SW480 (cell line): ENCODE measurements at places on chromosomes 7 and 10.

GRCh38 chr10:104041891-104042535 lies 43.7 kb downstream of the COL17A1 start:
- DNase-seq = no peak

GRCh38 chr10:24215603-24216002 lies 6.7 kb downstream of the KIAA1217 start:
- DNase-seq = no peak

- no peak for DNase-seq
These were observed 55.4 kb downstream of the EEPD1 start for GRCh38 chr7:36208426-36208825.

GRCh38 chr10:43692051-43692825 lies 43.6 kb upstream of the ZNF32 start:
- no peak for DNase-seq

- no peak for DNase-seq
These were observed 39.0 kb downstream of the TFPI2 start for GRCh38 chr7:93851536-93851935.

DNA sequence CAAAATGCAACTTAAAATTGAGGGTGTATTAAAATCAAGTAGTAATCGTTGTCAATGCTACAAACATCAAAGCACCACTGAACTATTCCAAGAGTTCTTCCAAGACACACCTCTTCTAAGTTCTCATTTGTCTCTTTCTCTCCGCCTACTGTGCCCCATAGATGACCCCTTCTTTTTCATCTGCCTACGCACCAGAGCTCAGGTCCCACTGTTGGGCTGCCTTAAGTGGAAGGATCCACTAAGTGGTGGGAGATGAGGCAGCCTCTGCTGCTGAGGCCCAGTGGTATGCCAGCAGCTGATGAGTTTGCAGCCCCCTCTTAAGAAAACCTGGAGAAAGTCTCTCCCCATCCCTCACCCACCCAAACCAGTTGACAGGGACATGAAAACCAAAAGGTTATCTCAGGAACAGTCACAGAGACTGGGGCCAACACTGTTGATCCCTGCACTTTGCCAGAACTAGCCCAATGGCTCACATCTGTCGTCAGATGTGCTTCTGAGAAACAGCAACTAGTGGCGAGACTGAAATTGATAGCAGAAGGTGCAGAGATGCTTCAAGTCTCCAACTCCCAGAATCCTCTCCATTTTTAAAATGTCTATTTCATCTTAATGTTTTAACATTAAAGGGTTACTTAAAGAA lies 88.4 kb downstream of the CHCHD3 start:
- no peak for DNase-seq

GRCh38 chr7:80277434-80278427 lies 143.1 kb downstream of the GNAI1 start:
- peak; percentile 33 for DNase-seq

GRCh38 chr10:46217752-46218453 lies 68.9 kb upstream of the ANTXRL start:
- DNase-seq = no peak

DNA sequence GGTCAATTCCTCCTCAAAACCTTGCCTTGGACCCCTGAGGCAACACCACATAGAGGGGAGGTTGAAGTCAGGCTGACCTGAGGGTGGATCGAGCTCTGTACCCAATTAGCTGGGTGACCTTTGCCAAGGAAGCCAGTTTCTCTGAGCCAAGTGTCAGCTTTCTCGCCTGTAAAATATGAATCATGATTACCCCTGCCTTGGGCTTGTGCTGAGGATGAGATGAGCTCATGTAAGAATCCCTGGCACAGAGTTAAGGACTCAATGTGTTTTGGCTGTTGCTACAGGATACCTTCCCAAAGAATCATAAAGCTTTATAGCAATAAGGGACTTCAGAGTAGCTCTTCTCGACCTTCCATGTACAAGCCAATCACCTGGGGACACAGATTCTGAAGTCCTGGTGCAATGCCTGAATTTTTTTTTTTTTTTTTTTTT lies 43.5 kb upstream of the CACUL1 start:
- DNase-seq = no peak

- no peak for DNase-seq
These were observed 70.0 kb upstream of the CYP26C1 start for GRCh38 chr10:92990615-92991014.

DNA sequence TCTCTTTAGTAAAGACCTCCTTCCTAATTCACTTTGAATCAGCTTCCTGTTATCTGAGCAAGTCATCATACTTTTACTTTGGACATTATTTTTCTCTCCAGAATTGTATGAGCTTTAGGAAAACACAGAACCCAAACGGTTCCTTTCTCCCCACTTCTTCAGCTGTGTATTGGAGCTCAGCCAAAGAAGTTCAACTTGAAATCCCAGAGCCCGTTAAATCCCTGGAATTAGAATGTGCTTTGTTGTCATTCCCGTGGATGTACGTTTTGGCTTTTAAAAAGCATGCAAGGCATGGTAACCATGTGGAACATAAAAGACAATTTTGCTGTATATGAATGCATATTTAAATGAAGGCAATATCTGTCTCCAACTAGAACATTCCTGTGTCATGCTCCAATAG lies 46.6 kb downstream of the AGMO start:
- DNase-seq = no peak

GRCh38 chr10:87605628-87606251 lies 53.9 kb upstream of the PAPSS2 start:
- DNase-seq = no peak

- DNase-seq = no peak
These were observed 334.0 kb upstream of the LRRTM3 start for GRCh38 chr10:66591865-66592264.

- no peak for DNase-seq
These were observed 99.5 kb downstream of the FANK1 start for GRCh38 chr10:125995726-125996304.

DNA sequence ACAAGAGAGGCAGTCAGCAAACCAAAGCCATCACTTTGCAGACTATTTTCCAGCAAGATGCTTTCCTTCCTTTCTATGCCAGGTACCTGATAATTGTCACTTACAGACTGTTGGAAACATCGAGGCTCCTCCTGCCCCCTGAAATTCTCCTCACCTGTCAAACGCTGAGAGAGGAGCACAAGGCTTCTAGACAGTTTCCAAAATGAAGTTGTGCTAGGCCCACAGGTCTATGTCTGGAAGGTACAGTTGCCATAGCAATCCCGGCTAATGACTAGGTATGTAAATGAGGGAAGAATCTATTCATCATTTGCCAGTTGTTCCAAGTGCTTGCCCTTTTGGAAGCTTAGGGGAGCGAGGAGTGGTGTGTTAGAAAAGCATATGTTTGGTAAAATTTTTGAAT lies 334.4 kb downstream of the CALN1 start:
- no peak for DNase-seq

DNA sequence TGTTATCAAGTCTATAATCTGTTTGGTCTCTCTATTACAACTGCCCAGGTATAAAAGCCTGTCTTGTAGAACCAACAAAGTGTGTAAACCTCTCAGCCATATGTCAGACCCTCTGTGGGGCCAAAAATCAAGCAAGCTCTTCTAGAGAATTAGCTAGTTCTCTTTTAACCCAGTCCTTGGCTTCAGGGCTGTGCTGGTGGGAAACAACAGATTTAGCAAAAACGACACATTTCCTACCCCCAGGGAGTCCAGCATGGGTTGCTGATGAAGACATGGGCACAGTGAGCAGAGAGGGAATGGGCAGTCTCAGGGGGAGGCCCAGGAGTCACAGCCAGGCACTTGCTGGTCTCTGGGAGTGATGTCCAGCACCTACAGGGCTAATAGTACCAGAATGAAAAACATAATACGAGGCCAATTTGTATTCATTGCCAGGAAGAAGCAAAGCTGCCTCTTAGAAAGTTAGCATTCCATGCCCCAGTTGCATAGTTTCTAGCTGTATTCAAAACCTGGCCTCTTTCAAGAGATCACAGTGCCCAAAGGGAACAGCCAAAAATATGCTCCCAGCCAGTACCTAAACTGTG lies 80.1 kb downstream of the FRMD4A start:
- DNase-seq = no peak

GRCh38 chr7:7652798-7653540 lies 12.4 kb downstream of the UMAD1 start:
- no peak for DNase-seq

GRCh38 chr10:113047963-113048781 lies 98.1 kb downstream of the TCF7L2 start:
- DNase-seq = no peak

GRCh38 chr7:27435461-27435860 lies 192.9 kb downstream of the EVX1 start:
- DNase-seq = no peak

GRCh38 chr10:108132303-108132702 lies 967.8 kb upstream of the SORCS1 start:
- no peak for DNase-seq

DNA sequence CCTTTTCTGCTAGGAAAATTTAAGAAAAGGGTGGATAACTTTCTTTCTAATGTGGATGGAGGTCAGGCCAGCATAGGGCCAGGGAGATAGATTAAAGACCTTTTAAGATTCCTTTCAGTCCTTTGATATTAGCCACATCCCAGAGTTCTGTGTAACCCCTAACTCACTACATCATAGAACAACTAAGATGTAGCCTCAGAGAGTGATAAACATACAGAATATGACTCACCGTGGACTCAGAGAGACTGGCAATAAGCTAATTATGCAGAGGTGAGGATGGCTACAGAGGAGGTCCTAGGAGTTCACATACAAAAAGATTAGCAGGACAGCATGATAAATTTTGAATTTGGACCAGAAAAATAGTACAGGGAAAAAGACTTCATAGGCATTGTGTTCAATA lies 141.0 kb downstream of the AOAH start:
- DNase-seq = peak; percentile 66

DNA sequence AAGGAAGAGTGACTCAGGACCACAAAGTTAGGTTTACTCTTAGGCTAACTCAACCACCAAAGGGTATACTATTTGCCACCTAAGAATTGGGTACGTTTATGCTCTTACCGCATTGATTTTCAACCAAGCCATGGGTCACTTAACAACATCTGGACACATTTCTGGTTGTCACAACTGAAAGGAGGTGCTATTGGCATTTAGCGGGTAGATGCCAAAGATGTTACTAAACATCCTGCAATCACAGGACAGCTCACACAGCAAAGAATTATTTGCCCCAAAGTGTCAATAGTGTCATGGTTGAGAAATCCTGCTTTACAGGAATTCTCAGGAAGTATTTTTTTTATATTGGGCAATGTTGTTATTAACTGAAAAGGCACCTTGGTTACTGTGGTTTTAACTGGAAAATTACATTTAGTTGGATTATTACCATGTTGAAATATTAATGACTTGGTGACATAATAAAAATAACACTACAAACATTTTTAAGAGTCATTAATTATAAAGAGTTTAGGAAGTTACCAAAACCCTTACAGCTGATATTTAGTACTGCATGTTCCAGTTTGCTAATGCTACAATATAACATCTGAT lies 185.0 kb upstream of the TMEM196 start:
- no peak for DNase-seq

- DNase-seq = no peak
These were observed 1.7 kb downstream of the ATAD1 start for GRCh38 chr10:87816163-87816897.

DNA sequence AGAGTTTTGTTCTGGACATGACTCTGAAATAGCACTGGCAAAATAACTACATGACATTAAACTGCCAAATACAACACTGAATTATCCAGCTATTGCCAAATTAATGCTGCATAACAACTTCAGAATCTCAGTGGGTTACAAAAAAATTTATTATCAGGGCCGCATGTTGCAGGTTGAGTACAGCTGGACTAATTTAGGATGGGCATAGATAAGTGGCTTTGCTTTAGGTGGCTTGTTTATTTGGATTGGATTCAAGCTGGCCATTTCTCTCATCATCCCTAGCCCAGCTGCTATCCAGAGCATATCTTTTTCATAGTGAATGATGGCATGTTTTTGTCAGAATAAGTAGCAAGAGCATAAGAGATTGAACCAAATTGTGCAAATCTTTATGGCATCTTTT lies 1277.1 kb downstream of the REEP3 start:
- DNase-seq = no peak

- no peak for DNase-seq
These were observed 22.4 kb downstream of the UBTD1 start for GRCh38 chr10:97520978-97521761.

DNA sequence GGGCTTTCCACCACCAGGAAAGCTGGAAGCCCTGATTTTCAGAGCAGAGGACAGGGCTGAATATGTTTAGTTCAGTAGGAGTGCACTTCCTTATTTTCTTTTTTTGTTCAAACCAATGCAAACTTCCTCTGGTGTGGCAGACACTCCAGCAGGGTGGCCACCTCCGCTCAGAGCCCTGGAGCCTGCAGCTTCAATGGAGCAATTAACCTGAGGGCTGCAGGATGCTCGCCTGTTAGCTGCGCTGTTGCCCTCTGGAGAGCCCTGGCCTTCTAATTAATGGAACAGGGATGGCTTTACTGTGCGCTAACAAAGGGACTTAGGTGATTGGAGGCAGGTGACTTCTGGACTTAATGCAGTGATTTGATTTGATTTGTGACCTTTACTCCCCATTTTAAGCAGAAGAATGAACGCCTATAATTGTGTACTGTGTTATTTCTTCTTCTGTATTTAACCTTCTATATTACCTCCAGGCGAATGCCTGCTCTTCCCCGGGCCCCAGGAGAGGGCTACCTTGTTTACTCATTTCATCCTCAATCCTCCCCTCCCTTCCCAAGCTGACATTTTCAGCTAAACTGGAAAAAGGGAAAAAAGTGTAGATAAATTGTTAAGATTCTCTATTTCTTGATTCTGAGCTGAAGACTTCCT lies 123.0 kb upstream of the CTBP2 start:
- no peak for DNase-seq

- no peak for DNase-seq
These were observed 133.9 kb upstream of the GHITM start for GRCh38 chr10:84005403-84005802.

GRCh38 chr10:92011560-92012214 lies 88.1 kb downstream of the BTAF1 start:
- DNase-seq = peak; percentile 52

DNA sequence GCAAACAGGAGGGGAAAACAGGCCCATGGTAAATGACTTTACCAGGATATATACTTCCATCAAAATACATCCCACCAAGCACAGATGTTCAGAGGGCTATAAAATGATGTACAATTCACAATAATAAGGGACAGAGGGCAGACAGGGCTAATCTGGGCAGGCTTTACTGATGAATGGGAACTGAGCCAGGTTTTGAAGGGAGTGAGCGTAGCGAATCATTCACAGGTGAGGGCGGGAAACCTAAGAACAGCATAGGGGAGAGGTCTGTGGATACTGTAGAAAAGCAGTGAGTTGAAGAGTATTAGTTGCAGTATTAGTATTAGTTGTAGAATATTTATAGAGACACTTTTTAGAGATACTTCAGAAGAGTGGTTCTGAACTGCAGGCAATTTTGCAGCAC lies 180.8 kb downstream of the JAZF1 start:
- DNase-seq = no peak

- DNase-seq = peak; percentile 46
These were observed 24.6 kb upstream of the MKLN1 start for GRCh38 chr7:131302876-131303707.

- DNase-seq = no peak
These were observed 46.9 kb downstream of the GPR141 start for GRCh38 chr7:37730501-37730900.
